A172 (cell line): ENCODE measurements at places on chromosomes 4 and X. TPM values are rescaled to one million over a fixed set of nuclear protein-coding genes. Genes with fewer than 3 reads are reported as not detected.

Gene MAGEE2
- total RNA-seq: not detected in 2 replicates

Gene SPACA5
- total RNA-seq: not detected in 2 replicates

Gene FGFBP1
- total RNA-seq: 0.31 TPM in 1 of 2 replicates, not detected in the other

Gene FATE1
- not detected in 2 replicates for total RNA-seq

Gene ARSJ
- total RNA-seq: 6.5 and 8.8 TPM in 2 replicates

Gene SPP1
- total RNA-seq: 75.5 and 130 TPM in 2 replicates

DNA sequence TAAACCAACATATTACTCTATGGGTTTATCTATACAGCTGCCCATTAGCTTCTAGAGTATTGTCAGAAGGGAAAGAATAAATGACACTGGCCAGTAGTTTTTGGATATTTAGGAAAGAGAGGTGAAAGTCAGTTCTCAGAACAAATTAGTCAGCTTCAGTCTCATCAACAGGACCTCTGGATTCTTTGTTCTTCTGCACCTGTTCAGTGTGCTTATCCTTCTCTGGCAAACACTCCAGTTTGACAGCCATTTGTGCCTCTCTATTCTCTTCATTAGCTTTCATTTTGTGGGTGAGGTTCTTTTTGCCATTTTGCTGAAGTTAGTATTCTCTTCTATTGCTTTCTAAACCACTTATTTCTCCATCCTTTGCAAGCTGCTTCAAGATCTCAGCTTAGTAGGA, 107.0 kb downstream of the PCDH18 start:
- no peak for DNase-seq

GRCh38 chr4:159655547-159655946, 552.7 kb downstream of the RAPGEF2 start:
- DNase-seq: peak; percentile 87

GRCh38 chr4:4558881-4559280, 17.0 kb upstream of the STX18 start:
- DNase-seq: peak; percentile 10

GRCh38 chrX:148298737-148299136, 201.7 kb upstream of the AFF2 start:
- peak; percentile 79 for DNase-seq

DNA sequence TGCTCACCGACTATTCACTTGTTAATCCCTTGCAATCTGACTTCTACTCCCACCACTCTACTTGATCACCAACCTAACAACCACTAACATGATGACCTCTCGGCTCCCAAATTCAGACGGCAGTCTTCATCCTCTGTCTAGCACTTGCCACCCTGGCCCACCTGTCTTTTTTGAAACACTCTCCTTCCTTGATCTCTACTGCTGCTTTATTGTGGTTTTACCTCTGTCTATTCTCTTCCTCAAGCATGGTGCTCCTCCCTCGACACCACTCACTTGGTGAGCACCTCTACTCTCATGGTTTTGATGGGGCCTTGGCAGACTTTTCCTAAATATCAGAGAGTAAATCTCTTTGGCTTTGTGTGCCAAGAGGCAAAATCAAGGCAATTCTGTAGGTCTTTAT, 21.7 kb upstream of the CXCR3 start:
- DNase-seq: no peak

GRCh38 chrX:2698604-2699003, 7.5 kb downstream of the CD99 start:
- no peak for DNase-seq

- DNase-seq: peak; percentile 58
These were observed 50.8 kb upstream of the SETD7 start for GRCh38 chr4:139606579-139607501.

GRCh38 chr4:142881331-142881730, 35.2 kb upstream of the INPP4B start:
- no peak for DNase-seq

GRCh38 chr4:42531341-42532030, 125.4 kb downstream of the ATP8A1 start:
- no peak for DNase-seq

GRCh38 chrX:101685923-101686322, 26.3 kb upstream of the ARMCX2 start:
- no peak for DNase-seq

GRCh38 chrX:32533848-32534247, 677.5 kb downstream of the DMD start:
- no peak for DNase-seq

DNA sequence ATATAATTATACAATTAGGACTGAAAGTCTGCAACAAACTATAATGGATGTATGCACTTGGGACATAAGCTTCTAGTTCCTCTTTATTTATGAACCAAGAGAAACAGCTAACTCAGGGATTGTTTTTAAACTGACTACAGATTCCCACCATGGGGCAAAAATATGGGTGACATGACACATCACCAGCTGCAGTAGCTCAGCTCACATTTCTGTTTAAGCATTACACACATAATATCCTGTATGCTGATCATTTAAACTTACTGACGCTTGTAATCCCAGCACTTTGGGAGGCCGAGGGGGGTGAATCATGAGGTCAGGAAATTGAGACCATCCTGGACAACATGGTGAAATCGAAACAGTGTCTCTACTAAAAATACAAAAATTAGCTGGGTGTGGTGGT, 11.5 kb downstream of the FGB start:
- no peak for DNase-seq

DNA sequence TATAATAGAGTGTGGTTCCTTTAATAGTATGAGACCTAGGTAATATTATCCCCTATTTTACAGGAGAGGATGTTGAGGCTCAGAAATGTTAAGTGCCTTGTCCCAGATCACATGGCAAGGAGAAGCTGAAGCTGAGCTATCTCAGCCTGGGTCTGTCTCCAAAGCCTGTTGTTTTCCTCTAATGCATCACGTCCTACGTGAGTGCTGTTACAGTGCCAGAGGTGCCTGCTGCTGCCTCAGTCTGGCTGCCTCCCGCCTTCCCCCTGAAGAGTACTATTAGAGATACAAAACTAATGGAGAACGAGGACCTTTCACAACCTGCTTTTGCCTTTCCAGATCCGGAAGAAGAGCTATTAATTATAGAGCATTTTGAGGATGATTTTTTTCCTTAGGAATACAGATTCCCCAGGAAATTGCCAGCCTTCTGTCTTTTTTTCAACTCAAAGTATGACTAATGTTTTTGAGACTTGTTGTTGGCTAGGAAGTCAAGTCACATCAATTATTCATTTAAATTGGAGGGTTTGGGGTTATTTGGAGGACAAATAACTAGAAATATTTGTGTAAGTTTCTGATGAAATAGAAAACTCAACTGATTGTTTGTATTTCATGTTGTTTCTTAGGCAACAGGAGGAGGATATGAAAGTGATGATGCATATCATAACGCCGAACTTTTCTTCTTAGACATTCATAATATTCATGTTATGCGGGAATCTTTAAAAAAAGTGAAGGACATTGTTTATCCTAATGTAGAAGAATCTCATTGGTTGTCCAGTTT, 43.9 kb upstream of the MTMR1 start:
- no peak for DNase-seq

GRCh38 chr4:165627128-165627527, 245.9 kb upstream of the TLL1 start:
- no peak for DNase-seq
